Stimulated activated CD8-positive, alpha-beta memory T cell treated with anti-CD3 and anti-CD28 coated beads, Interleukin-7, amount 100 ng/mL, for 1 hour (primary cell): ENCODE measurements at places on chromosomes 6 and 20.

DNA sequence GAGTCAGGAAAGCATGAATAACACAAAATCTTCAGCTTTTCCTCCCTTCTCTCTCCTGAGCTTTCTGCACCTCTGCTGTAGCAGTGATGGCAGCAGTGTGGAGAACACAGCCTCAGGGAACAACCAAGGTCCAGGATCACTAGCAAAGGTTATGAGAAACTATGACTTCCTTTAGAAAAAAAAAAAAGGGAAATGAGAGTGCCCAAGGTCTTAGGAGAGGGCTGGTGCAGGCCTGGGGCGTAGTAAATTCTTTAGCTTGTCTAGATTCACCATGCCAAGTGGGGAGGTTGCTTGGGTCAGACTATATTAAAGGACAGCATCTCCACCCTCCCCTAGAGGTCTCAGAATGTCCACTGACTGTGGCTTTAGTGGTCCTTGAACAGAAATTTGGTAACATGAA, 40.4 kb upstream of the POLR1H start:
- DNase-seq, result no peak

DNA sequence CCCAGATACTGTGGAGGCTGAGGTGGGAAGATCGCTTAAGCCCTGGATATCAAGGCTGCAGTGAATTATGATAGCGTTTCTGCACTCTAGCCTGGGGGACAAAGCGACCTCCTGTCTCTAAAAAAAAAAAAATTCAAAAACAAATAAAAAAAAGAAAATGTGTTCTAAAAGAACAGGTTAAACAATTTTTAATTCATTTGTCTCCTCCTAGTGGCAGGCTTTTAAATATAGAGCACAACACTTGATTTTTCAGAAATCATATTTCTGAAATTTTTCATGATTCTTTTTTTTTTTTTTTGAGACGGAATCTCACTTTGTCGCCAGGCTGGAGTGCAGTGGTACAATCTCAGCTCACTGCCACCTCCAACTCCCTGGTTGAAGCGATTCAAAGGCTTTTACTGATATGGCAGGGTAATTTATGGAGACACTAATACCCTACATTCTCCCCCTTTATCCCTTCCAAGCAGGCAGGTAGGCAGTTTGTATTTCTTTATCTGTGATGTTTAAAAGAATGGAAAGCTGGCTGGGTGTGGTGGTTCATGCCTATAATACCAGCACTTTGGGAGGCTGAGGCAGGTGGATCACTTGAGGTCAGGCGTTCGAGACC, 8.7 kb upstream of the GTF3C6 start:
- DNase-seq, result no peak

DNA sequence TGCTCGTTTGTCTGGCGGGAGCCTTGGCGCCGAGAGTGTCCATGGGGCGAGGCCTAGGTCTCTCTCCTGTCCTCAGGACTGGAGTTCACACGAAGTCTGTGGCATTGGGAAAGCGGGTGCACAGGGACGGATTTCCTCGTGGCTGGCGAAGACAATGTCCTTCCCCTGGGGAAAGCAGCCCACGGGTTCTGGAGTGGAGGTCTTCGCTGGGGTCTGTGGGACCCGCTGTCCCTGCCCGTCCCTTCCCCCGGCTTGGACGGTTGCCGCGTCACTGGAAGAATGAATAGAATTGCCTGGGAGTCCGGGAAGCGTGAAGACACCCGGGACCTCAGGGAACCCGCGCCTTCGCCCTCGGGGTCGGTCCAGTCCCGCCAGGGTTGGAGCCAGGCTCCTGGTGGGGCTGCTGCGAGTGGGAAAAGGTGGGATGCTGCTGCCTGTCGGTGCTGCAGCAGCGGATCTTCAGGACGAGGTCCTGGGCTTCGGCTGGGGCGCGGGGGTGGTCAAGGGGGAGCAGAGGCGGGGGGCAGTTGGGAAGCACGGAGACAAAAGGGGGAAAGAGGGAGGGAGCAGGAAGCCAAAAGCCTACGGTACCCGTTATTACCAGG, 441.8 kb upstream of the DEFB115 start:
- no peak for DNase-seq

DNA sequence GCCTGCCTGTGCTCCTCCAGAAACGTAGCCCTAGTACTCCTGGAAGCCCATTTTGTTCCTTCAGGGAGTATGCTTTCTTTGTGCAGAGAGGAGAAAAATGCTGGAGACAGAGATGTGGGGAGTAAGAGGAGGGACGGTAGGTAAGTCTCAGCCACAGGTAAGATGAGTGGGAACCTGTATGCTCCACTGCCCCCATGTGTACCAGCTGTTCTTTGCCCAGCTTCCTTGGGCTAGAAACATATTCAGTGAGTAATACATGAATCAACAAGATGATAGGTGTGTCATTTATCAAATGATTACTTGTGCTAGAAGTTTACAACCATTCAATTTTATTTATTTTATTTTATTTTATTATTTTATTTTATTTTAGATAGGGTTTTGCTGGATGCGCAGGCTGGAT, 13.6 kb upstream of the CEP85L start:
- no peak for DNase-seq

- no peak for DNase-seq
Measured at GRCh38 chr6:37725957-37726356, 28.3 kb upstream of the MDGA1 start.

GRCh38 chr6:16799279-16800193, 38.3 kb upstream of the ATXN1 start:
- DNase-seq, result no peak

GRCh38 chr20:11838076-11838636, 79.5 kb upstream of the BTBD3 start:
- no peak for DNase-seq
